ENCODE measurements at places on chromosomes 4 and X.
A peak's percentile ranks its signal among the peaks of the same experiment; 100 is the strongest.

GRCh38 chrX:3449287-3449686 lies 102.8 kb upstream of the MXRA5 start:
- DNase-seq = no peak

DNA sequence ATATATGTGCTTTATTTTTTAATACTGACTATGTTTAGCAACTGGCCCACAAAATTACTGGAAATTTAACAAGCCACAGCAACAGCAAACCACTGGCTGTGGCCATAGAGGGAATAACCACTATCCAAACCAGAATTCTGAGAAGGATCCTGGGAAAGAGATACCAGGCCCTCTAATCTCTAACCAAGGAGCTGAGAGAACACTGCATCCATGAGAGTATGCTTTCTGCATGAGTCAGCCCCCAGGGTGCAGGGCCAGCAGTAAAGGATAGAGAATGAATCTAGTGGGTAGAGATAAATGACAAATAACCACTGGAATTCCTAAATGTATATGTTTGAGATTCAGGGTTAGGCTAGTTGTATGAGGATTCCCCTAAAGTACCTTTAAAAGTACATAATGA lies 221.8 kb downstream of the KIT start:
- no peak for DNase-seq

- no peak for DNase-seq
Observed at GRCh38 chr4:96264941-96265463, 425.1 kb downstream of the PDHA2 start.

DNA sequence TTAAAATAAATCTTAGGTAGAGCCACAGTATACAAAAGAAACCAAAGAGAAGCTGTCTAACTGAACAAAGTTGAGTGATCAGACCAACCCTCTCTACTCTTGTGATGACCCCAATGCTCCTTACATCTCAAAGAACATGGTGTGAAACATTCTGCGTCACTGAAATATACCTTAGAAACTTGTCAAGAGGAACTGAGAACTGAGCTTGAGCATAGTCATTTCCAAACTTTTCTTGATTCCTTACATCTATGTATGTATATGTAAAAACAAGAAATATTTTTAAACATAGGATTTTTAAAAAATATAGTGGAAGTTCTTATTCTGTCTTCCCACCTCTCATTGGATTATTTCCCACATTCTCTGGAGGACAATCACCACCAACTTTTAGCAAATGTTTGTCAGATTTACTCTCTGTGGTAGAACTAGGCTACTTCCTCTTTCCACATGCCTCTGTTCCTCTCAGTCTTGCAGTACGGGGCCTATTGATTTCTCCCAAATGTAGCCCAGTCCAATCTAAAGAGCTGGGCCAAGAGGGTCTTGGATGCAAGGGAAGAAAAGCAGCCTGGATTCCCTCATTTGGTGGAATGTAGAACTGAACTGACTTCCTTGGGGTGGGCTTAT lies 98.2 kb upstream of the HHIP start:
- no peak for DNase-seq

DNA sequence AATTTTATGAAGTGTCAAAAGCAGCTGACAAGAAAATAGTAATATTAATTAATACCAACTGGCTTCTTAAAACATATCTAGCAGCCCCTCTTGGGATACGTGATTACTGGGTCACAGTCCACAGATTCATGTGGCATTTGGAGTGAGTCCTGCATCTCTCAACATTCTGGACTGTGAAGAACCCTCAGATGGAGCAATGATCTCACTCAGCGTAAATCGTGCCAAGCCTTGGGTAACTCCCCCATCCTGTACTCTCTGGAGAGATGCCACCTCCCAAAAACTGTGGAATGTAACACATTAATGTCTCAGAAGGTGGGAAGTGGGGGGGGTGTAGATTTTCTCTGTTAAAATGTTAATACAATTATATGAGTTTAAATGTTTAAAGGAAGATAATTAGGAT lies 118.2 kb upstream of the IQCM start:
- DNase-seq = no peak

DNA sequence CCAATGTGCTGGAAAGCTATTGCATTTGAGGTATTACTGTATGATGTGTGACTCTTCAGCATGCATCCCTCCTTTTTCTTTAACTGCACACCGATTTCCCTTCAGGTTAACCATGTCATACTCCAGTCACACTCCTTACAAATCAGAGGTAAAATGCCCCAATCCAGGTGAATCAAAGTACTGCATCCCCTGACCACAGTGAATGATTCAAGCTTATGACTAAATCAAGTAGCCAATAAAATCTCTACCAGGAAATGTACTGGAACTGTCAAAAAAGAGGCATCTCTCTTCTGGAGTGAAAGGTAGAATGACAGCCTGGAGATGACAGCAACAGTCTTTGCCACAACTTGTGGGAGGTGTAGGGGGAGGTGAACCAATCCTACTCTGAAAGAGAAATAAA lies 10.4 kb downstream of the ADAMTS3 start:
- DNase-seq = no peak

DNA sequence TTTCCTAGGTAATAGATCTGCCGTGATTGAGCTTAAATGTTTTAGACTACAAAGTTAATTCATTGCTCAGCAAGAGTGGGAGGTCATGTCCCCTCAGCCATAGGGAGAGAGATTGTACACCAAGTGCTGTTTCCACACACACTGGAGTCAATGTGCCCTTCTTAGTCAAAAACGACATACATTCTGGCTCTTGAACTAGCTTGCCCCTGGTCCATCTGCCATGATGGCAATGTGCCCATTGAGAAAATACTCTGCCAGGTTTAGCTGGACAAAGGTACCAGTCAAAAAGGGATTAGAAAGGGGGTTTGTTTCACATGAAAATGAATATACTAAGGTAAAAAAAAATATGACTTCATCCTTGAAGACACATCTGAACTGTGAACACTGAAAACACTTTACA lies 377.1 kb upstream of the ADGRL3 start:
- DNase-seq = no peak

DNA sequence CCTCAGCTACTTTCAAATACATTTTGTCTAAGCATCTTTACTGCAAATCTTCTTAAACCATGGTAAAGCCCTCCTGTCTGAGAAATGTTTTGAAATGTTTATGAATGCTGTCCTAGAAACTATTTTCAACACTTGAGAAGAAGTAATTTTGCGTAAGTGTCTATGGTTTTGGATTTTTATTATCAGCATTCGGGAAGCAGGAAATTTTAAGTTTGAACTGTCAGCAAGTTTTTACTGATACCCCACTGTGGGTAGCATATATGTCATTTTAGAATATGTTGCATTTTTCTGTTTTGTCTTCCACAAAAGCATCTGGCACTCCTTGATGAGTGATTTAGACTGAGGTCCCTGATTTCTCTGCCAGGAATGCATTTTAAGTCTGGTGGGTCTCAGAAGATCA lies 302.4 kb upstream of the GIMD1 start:
- no peak for DNase-seq

GRCh38 chr4:12439633-12440305 lies 1011.1 kb upstream of the HS3ST1 start:
- no peak for DNase-seq

DNA sequence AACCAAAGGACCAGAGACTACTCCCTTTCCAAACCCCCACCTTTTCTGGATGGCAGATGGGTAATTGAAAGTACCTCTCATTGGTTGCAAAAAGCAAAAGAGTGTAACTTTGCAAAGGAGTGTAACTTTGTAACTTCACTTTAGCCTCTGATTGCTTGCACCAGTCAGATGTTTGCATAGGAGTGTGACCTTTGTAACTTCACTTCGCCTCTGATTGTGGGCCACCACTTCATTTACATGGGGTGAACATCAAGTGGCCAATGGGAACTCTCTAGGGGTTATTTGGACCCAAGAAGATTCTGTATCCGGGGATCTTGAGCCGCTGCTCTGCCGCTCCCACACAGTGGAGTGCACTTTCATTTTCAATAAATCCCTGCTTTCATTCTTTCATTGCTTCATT lies 9.9 kb upstream of the SLC25A43 start:
- no peak for DNase-seq

GRCh38 chr4:42399393-42399792 lies 2.1 kb downstream of the SHISA3 start:
- peak; percentile 41 for DNase-seq

DNA sequence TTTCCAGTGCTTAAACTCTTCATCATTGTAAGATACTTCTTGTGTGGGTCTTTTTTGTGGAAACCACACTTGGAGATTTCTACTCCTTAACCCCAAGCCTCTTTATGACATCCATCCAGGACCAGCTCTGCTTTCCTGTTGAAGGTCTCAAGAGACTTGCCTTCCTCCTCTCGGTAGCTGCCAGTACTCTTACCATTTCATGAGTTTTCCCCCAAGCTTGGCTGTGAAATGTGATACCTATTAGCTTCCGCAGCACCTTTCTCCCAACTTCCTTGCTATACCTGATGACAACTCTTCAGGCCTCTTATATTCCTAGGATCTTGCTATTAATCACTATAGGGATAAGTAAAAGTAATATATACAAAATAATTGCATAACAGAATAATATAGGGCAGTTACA lies 1.9 kb upstream of the DCK start:
- DNase-seq = peak; percentile 23

DNA sequence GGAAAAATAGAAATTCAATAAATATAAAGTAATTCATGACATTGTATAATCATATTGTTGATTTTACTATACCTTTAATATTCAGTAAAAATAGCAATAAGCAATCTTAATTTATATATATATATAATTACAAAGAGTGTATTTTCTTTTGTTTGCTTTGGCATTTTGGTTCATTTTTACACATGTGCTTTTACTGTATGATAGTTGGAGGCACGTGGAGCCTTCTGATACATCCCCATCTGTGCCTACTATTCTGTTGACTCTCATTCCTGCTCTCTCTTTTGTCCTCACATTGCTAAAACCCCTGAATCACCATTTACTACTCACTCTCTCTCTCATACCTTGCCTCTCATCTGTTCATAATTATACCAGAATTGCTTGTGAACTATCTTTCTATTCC lies 106.4 kb upstream of the NDST4 start:
- DNase-seq = no peak
